Fibroblast of skin of right quadriceps (primary cell): ENCODE measurements at places on chromosomes 7 and 10.

DNA sequence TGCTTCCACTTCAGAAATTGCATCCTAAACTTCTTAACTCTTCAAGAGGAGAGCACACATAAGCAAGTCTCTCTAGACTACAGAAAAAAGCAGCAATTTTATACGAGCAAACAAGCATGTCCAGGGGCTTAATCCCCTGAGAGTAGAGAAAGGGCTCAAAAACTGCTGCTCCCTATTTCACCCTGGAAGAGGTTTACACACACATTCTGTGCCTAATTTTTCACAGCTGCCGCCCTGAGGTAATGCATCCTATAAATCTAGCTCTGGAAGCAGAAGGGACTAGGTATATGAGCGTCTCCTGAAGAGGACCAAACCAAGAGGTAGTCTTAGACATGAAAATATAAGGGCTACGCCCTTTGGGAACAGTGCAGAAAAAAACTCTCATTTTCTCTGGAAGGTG, 73.1 kb downstream of the CRPPA start:
- no peak for DNase-seq

- DNase-seq: no peak
These were observed 113.5 kb downstream of the KLF6 start for GRCh38 chr10:3671386-3671955.

- DNase-seq: no peak
These were observed 145.0 kb downstream of the WDR37 start for GRCh38 chr10:1200866-1201807.

DNA sequence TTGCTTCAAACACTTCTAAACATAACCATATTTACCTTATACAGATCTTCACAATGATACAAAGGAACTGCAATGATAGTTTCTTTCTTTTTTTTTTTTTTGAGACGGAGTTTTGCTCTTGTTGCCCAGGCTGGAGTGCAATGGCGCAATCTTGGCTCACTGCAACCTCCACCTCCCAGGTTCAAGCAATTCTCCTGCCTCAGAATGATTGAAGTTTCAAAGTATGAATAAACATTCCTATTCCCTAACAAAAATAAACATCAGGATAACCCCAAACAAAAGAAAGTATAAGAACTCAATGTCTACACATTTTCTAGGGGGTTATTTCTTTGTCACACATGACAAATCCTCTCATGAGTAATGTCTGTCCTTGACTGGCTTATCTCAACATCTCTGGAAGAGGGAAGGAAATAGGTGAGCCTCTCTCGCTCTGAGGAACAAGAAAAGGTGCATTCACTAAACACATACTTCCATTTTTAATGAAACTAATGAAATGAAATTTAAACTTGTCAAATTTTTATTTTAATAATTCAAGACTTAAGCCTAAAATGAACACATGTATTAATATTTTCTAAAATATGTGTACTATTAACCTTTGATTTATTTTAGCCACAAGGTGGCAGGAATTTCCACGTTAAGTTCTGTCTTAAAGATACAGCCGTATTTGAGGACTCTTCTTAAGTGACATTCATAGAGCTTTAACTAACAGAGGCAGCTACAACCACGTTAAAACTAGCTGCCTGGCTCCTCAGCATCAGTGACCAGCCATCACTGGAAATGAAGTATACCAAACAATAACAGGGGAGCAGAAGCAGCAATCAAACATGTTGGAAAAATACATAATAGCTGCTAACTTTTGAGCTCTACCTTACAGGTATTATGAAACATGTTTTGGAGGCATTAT, 58.3 kb downstream of the MALSU1 start:
- DNase-seq: no peak

DNA sequence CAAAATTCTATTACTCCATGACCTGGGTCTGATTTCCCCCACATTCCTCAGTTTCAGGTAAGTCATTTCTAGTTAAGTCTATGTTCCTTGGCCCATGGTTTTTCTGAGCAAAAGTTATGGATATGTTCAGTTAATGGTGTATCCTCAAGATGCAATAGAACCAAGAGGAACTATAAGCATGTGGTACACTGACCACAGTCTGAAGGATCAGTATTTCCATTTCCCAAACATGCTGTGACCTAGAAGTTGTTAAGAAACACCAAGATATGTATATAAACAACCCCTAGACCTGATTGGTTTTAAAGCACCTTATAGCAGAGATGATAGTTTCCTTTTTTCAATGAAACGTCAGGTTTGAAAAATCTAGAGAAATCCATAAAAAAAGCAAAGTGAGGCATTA, 94.2 kb upstream of the ABCB5 start:
- DNase-seq: no peak

DNA sequence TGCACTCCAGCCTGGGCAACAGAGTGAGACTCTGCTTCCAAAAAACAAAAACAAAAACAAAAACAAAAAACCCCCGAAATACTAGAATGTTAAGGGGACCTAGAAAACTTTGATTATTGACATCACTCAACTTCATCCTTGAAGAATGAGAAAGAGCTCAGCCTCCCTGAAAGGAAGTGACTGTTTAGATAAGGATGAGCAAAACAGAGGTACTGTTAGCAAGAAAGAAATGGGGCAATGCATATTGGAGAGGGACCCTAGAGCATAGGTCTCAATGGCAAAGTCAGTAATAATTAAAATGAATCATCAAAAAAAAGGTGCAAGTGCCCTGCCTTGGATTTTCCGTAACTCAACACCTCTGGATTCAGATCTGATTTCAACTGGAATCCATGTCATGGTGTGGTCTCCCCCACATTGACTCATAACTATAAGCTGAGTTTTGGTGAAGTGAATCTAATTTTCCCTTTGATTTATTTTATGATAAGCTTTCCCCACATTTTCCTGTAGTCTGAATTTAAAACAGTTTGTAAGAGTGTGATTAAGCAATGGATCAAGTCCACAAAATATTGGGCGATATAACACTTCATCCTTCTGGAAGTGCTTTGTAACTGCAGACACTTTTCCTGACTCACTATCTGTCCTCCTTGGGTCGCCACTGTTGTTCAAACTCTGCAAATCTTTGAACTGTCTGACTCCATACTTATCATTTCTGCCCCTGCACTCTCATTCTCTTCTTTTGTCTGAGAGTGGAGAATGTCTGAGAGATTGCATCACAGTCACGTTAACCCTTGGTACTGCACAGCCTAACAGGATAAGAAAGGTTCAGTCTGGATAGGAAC, 224.8 kb upstream of the LYZL1 start:
- peak; percentile 33 for DNase-seq

DNA sequence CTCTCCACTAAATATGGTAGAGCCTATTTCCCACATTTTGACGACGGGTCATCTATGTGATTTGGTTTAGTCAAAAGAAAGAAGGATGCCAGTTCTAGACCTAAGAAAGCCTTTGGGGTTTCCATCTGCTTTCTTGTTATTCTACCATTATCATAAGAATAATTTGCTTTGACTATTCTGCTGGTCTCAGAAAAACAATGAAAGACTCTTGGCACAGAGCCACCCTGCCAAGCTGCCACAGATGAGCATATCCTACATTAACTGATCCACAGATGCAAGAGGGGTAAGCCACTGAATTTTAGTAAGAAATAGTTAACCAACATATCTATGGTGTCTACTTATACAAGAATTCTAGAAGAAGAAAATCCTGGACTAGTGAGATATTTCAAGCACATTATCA, 158.6 kb upstream of the MAGI2 start:
- DNase-seq: no peak

DNA sequence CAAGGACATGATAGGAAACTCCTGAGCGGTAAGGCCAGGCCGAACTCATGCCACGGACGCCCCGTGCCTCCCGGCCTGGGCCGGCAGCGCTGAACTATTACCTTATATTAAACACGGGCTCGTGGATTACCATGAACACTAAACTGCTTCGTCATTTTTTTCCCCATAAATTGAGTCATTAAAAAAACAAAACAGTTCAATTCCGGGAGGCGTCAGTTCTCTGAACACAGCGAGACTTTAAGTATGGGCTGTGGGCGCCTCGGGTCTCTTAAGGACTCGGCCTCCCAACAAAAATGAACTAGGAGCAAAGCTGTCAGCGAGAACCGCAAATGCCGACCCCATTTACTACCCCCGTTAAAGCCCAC, 519 bp downstream of the PITRM1 start:
- peak; percentile 76 for DNase-seq

GRCh38 chr7:72538856-72539255, 126.7 kb upstream of the CALN1 start:
- no peak for DNase-seq

GRCh38 chr7:45347804-45348203, 190.2 kb downstream of the RAMP3 start:
- peak; percentile 67 for DNase-seq

DNA sequence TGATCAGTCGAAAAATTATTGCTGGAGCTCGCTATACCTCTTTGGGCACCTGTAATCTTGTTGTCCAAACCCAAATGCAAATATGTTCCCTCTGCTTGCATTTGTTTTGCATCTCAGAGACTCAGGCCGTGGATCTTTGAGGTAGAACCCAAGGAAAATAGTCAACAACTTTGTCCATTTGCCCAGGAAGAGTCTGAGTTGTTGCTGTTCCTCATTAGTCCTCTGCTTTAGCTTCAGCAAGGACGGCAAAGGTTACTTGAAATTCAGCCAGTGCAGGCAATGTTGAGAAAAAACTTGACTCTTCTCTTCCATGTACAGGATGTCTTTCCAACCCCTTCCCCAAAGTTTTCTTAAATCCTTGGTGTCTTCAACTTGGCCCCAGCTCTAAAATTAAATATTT, 45.8 kb downstream of the PDK4 start:
- no peak for DNase-seq

DNA sequence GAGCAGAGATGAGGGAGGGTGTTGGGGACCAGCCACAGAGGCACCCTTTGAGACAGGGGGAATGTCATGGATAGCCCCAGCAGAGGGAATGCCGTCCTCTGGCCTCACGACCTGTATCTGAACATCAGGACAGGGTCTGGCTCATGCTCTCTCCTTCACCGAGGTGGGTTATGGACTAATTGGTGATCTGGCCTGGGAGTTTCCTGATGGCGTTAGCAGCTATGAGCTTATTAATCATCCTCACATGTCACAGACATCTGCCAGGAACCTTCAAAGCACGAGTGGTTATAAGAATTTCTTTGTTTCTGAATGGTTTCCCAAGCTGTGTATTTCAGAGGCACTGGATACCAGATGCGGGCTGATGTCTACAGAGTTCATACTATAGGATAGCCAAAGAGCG, 6.9 kb downstream of the CPA4 start:
- DNase-seq: peak; percentile 36

- no peak for DNase-seq
These were observed 21.4 kb downstream of the HKDC1 start for GRCh38 chr10:69241575-69241974.

DNA sequence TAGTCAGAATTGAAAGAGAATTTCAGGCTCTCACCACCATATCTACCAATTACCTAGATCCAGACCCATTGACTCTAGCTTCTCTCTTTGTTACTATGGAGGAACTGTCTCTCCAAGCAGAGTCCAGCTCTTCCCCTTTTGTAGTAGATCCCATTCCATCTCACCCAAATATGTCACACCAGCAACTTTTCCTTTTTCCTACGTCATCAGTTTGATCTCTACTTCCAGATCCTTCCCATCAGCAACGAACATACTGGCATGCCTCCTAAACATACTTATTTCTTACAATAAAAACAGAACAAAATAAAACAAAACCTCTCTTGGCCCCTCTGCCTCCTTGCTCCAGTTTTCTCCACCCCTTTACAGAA, 5.9 kb upstream of the CALU start:
- no peak for DNase-seq

DNA sequence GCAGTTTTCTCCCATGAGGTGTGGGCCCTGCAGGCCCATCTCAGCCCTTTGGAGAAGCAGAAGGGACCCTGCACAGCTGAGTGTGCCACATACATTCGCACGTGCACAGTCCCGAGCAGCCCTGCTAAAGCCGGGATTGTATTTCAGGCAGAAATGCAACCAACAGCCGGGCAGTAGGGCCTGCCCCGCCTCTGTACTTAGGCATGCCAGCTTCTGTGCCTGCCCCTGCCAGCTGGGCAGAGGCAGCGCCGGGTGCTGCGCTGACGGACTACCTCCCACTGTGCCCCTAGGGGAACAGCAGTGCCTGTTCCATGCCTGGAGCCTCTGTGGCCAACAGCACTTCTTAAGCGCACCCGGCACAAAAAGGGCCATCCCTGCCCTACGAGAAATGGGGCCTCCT, 170.3 kb downstream of the NEURL1 start:
- no peak for DNase-seq

- DNase-seq: no peak
These were observed 37.9 kb upstream of the TMEM140 start for GRCh38 chr7:135109976-135110375.

DNA sequence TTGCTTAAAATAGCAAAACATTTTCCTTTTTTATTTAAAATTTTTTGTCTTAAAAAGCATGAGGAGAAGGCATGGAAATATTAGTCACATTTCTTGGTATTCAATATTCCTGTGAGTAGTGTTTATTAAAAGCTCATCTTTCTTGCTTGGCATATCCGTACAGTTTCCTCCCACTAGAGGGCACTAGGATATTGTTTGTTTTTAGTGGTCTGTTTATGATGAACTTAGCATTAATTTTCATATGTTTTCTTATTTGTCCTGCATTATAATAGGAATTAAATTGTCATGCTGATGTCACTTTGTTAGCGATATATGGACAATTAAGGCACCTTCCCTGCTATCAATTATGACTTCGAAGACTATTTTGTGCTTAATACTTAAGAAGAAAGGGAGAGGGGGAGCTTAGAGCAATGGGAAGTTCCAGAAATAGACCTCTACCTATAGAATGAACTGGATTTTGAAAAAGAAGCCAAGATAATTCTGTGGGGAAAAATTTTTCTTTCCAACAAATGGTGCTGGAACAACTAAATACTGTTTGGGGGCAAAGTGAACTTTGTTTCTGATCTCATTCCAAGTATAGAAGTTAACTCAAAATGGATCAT, 91.0 kb upstream of the STRIP2 start:
- DNase-seq: peak; percentile 40

DNA sequence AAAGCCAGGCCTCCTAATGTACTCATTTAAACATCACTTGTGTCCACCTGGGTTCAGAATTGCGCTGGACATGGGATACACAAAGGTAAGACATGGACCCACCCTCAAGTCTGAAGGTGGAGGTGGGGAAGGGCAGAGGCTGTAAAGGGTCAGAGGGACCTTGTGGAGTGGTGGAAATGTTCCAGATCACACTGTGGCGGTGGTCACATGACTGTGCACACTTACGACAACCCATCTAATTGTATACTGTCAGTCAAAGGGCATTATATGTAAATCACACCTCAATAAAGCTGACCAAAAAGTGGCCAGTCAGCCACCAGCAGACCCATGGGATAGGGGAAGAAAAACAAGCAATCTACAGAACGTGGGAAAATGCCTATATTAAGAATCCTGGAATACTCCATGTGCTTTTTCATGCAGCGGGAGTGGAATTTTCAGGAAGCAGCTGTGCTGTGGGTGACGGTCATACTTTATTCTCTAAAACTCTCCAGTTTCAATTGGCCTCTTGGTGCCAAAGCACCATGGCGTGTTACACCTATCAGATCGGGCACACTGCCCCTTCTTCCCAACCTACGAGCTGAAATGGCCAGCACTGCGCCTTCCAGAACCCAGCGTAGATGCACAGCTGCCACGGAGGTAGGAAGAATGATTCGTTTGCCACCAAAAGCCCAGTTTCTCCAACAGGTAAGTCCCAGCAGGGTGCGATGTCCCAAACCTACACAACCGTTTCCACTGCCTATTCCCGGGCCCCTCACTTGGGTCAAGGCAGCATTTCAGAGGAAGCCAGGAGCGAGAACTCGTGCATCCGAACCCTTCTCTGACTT, 69.8 kb downstream of the PRKAG2 start:
- no peak for DNase-seq
